Dermis microvascular lymphatic vessel endothelial cell (primary cell): ENCODE measurements at places on chromosomes 6 and 20.
A peak's percentile ranks its signal among the peaks of the same experiment; 100 is the strongest.

- DNase-seq = no peak
These were observed 46.7 kb upstream of the CLIC5 start for GRCh38 chr6:46062312-46062711.

- no peak for DNase-seq
These were observed 36.1 kb downstream of the KIF16B start for GRCh38 chr20:16537025-16537665.

- DNase-seq = no peak
These were observed 10.2 kb downstream of the TREML2 start for GRCh38 chr6:41190791-41191190.

GRCh38 chr6:106546261-106546690, 83.0 kb downstream of the RTN4IP1 start:
- peak; percentile 61 for DNase-seq

- no peak for DNase-seq
These were observed 81.9 kb downstream of the GINS1 start for GRCh38 chr20:25489221-25489871.

DNA sequence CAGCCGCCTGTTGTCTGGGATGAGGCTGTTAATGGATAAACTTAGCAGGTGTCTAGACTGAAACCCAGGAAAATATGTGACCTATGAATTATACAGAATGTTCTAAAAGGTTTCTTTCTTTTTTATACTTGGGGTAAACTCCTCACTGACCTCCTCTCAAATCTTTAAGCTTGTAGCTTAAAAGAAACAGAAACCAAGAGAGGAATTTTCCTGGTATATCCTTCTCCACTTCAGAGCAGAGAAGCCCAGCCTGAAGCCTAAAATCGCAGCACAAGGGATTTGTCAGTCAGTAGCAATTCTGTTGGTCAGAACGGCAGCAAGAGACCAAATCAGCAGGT, 99.4 kb upstream of the RIPOR2 start:
- no peak for DNase-seq

GRCh38 chr20:39640147-39640546, 678.0 kb downstream of the DHX35 start:
- no peak for DNase-seq

DNA sequence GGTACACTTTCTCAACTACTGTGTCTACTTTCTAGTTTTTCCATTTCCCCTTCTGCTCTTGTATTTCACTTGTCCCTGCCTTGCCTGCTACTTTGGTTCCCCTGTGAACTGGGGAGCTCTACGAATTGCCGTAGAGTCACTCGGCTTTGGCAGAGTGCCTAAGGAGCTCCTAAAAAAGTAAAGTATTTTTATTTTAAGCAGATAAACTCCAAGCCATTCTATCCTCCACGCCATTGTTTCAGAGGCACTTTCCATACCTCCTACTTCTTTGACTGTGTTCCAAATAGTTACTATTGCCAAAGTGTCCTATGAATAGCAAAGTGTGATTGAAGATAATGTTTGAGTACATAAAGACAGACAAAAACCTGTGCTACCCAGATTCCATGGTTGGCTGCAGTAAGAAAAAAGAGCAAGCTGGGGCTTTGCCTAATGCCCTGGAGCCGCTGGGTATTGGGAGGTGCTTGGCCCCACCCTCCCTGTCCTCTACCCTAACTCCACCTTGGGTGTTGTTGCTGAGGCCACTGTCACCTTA, 5.1 kb upstream of the MBOAT1 start:
- DNase-seq = no peak

- DNase-seq = no peak
These were observed 425.8 kb upstream of the SOX4 start for GRCh38 chr6:21167790-21168189.

DNA sequence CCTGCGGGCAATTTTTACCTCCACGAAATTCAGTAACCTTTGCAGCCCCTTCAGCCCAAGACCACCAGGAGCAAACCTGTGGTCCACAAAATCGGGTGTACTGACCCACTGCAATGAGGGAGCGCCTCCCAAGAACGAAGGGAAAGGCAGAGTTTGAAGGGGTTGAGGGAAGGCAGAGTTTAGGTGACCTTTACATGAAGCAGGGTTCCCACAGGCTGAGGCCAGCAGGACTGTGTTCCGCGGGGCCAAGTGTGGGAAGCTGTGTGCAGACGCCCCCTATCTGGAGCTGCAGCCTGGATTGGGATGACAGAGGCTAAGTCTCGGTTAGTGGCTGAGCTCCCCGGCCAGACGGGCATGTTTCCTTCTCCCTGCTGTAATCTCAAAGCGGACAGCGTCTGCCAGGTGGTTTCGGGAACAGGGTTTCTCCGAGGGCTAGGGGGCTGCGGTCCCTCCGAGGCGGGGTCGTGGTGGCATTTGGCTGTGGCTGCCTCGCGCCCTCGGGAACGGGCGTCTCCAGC, 826 bp upstream of the PYGB start:
- DNase-seq = no peak

DNA sequence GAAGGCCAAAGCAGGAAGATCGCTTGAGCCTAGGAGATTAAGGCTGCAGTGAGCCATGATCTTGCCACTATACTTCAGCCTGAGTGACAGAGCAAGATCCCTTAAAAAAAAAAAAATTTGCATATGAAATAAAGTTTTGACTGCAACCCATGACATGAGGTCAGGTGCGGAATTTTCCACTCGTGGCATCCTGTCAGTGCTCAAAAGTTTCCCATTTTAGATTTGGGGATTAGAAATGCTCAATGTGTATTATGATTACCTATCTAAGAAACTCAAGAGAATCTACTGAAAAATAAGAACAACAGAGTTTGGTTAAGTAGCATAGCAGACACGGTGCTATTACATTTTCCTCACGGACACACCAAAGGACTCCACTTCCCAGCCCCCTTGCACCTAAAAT, 11.7 kb downstream of the SLC23A2 start:
- peak; percentile 39 for DNase-seq

GRCh38 chr20:57866250-57867106, 156.7 kb upstream of the PMEPA1 start:
- no peak for DNase-seq

- no peak for DNase-seq
These were observed 36.9 kb downstream of the CCN2 start for GRCh38 chr6:131914234-131914633.

DNA sequence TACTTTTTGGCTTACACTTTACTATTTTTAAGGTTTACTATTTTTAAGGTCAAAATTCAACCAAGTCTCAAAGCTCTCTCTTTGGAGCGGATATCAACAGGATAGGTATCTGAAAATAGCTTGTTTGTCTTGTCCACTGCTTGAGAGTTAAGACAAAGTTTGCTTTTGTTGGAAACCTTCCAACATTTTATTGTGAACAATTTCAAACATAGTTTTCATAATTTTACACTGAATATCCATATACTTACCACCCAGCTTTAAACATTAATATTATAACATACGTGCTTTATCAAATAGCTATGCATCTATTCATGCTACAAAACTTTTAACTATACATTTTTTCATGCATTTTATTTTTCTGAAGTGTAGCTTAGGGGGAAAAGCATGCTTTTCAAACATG, 109.9 kb downstream of the FYN start:
- DNase-seq = peak; percentile 65

DNA sequence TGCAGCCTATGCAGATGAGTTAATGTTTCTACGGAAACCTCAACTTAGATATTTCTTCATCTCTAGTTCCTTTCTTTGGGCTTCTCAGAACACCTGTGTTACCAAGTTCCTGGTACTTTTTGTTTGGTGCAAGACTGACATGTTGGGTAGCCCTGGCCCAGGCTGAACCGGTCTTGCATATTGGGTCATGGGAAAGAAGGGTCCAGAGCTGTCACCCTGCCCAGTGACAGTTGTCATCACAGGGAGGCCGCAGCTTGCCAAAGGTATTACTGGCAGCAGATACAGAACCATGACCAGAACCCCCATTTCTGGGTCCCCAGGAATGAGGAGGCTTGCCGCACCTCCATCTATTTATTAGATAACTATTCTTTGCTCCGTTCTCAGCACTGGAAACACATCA, 40.2 kb downstream of the PDYN start:
- DNase-seq = no peak

GRCh38 chr20:58645412-58645968, 5.6 kb upstream of the STX16 start:
- DNase-seq = peak; percentile 86

DNA sequence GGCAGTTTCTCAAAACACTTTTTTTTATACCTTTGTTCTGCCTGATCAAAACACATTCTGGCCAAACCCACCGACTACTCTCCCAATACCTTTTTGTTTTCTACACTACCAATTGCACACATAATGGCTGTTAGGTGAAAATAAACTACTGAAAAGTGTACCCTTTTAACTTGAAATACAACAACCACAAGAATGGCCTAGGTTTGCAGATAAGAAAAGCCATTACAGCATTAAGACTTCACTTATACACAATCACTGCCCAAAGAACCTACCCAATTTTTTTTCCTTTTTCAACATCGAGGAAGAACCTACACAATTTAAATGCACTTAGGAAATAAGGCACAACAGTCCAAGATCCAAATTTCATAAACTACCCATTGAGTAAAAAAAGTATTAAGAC, 1.8 kb downstream of the SEC63 start:
- no peak for DNase-seq

DNA sequence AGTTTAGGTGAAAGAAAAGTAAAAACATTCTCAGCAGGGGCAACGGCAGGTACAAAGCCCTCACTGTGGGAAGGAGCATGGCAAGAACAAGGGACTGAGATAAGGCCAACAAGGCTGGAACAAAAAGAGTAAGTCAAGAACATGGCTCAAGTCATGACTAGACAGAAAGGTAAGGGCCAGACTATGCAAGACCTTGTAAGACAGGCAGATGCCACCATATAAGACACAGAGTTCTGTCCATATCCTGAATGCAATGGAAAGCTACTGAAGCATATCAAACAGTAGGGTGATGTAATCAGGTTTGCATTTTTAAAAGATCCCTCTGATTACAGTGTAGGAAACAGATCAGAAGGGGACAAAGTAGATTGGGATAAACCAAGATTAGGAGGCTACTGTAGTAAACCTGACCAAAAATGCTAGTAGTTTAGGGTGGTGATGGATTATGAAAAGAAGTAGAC, 5.5 kb downstream of the REV3L start:
- DNase-seq = no peak

DNA sequence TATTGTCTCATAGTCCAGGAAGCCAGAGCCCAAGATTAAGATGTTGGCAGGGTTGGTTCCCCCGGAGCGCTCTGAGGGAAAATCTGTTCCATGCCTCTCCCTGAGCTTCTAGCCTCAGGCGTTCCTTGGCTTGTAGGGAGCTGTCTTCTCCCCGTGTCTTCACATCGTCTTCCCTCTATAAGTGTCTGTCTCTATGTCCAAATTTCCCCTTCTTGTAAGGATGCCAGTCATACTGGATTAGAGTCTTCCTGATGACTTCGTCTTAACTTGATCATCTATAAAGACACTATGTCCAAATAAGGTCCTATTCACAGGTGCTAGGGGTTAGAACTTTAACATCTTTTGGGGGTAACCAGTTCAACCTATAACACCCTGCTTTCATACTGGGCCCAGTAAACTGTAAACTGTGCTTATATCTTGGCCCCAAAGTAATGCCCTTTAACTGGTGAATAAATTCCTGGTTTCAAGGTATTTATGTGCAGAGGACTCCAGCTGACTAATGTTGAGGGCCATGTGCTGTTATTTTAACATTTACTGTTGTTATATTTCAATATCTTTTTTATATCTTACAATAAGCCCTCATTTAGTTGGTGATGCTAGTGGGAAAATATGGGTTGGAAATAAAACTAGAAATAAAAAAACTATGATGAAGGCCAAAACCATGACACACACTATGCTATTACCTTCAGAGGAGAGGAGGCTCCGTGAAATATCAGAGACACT, 101.7 kb upstream of the IYD start:
- DNase-seq = no peak

GRCh38 chr20:568097-568652, 24.6 kb upstream of the CSNK2A1 start:
- no peak for DNase-seq

GRCh38 chr6:145051661-145052060, 683.7 kb downstream of the EPM2A start:
- no peak for DNase-seq

- DNase-seq = no peak
These were observed 19.3 kb downstream of the JARID2 start for GRCh38 chr6:15264902-15265761.

DNA sequence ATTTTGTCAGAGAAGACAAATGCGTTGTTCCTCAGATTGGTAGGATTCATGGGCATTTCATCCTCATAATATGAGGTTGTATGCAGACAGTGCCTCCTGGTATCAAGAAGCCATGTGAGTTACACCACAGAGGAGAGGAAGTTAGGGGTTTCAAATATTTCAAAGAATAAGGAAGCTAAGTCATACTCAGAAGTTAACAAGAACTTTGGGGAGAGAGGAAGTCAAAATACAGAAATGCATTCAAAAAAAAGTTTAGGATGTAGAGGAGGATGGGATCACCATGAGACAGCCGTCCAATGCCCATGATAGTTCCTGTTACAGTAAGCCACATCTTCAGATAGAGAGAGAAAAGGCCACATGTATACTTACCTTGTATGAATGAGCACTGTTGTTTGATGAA, 22.3 kb downstream of the HLA-DOB start:
- DNase-seq = no peak

DNA sequence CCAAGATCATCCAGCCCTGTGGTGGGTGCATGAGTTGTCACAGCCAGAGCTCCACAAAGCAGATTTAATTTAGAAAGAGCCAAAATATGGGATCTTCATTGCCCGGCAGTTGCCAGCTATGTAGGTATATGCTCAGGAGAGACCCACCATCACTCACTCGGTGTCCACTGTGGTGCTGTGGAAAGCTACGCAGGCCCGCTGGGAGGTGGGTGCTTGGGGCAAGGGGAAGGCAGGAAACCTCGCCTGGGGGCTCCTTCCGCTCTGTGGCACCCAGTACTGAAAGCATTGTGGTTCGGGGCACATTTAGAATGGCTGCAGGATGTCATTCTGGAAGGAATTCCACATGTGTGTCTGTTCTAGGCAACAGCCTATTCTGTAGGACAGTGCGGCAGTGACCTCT, 259.9 kb downstream of the TAF4 start:
- no peak for DNase-seq

DNA sequence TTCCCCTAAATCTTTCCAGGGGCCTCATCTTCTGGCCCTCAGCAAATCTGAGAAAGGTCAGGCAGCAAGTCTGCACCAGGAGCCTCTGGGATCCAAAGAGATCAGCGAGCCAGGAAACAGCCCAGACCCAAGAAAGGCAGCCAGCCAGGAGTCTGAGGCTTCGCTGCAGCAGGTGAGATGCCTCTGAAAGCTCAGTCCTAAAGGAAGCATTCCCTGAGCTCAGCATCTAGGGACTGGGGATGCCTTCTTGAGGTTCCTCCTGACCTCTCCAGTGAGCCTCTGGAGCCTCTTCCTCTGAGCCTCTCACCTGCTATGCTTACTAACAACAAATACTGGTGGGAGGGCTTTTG, 118.8 kb upstream of the MAFB start:
- no peak for DNase-seq

GRCh38 chr6:74066168-74066871, 370.3 kb downstream of the CD109 start:
- no peak for DNase-seq

- DNase-seq = no peak
These were observed 62.2 kb downstream of the CD164 start for GRCh38 chr6:109320072-109320471.
